ENCODE measurements at places on chromosomes 12 and 14. TPM values are rescaled to one million over a fixed set of nuclear protein-coding genes. Genes with fewer than 3 reads are reported as not detected.

Gene PRH2
- total RNA-seq, result not detected

Gene ZDHHC22
- total RNA-seq, result not detected

Gene NEUROD4
- total RNA-seq, result not detected

Gene TEX52
- total RNA-seq, result 0.29 TPM

Gene CCDC175
- total RNA-seq, result not detected

Gene KRT79
- 1.6 TPM for total RNA-seq

Gene ABCD2
- total RNA-seq, result 4.0 TPM

Gene KRT74
- total RNA-seq, result not detected

Gene COX8C
- not detected for total RNA-seq

Gene IFNG
- 43.6 TPM for total RNA-seq

Gene TSPAN9
- not detected for total RNA-seq

Gene IRAK3
- total RNA-seq, result 0.31 TPM

Gene EEA1
- 20.8 TPM for total RNA-seq

Gene NTS
- not detected for total RNA-seq

Gene ANO2
- not detected for total RNA-seq

Gene GRIN2B
- total RNA-seq, result not detected

Gene PLEKHG7
- not detected for total RNA-seq

Gene REP15
- total RNA-seq, result not detected

DNA sequence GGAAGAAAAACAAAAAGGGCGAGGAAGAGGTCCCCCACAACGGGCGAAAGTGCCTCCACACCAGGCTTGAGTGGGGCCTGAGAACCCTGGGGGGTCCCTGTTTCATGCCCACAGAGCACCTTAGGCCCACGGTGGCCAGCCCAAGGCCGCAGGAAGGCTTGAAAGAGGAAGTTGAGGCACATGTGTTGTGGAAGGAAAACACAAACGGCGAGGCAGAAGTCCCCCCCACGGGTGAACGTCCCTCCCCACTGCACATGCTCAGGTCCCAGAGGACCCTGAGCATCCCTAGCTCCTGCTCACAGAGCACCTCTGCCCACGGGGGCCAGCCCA, 371.5 kb downstream of the ALG10 start:
- no peak for DNase-seq

DNA sequence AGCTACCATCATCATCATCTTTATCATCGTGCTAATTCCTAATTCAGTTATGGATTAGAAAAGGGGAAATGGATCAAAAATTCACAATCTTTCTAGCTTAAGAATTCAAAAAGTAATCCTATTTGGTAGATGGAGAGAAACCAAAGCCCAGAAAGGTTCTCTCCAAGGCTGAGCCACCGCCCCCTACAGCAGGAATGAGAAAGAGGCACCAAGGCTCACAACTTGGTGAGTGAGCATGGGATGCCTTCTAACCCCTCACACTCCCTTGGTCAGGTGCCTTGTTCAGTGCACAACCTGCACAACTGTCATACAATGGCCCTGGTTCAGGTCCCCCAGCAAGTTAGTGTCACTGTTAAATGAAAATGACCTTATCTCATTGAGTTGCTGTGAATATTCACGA, 171.5 kb downstream of the ANO2 start:
- DNase-seq, result no peak

DNA sequence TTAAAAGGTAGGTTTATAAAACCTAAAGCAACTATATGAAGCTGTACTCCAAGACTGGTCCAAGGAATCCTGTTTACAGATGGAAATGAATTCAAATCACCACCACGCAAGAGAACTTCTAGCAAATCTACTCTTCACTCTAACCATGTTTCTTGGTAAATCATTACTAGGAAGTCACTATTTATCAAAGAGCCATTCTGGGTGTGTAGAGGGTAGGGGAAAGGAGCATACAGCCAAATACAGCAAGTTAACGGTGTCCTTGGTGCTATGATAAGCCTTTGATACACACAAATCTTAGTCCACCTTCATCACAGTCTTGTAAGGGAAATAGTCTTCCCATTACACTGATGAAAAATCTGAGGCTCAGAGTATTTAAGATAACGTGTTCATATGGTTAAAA, 16.8 kb downstream of the NIN start:
- no peak for DNase-seq

- DNase-seq, result no peak
These were observed 58.3 kb downstream of the ANAPC7 start for GRCh38 chr12:110345176-110345661.

GRCh38 chr12:102955926-102956737, 1.3 kb upstream of the ASCL1 start:
- no peak for DNase-seq

GRCh38 chr12:99282086-99282485, 365.5 kb upstream of the GARIN6 start:
- DNase-seq, result no peak

DNA sequence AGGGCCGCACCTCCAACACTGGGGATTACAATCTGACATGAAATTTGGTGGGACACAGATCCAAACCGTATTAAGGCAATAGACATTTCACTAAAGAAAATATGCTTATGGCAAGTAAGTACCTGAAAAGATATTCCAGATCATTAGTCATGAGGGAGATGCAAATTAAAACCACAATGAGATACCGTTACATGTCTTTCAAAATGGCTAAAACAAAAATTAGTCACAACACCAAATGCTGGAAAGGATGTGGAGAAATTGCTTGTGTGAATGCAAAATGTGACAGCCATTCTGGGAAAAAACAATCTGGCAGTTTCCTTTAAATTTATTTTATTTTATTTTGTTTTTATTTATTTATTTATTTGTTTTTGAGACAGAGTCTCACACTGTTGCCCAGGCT, 82.3 kb upstream of the PTGDR start:
- no peak for DNase-seq

DNA sequence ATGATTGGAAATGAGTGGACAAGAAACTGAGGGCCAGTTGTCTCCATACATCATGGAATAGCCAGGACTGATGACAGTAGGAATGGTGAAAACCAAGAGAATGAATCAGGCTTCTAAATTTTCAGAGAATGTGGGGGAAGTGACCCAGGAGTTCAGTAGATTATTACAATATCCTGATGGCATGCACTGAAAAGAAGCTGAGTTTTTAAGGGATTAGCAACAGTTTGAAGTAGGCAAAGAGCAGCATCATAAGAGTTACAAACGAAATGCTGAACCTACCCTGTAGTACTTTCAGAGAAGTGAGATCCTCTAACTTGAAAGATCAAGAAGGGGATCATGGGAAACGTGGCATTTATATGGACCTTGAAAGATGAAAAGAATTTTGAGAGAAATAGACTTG, 13.2 kb downstream of the SLC2A14 start:
- no peak for DNase-seq

GRCh38 chr14:92994131-92994676, 71.3 kb downstream of the CHGA start:
- no peak for DNase-seq

- DNase-seq, result no peak
These were observed 4.3 kb downstream of the PAPLN start for GRCh38 chr14:73241481-73242165.

GRCh38 chr14:101495284-101495683, 66.0 kb upstream of the DIO3 start:
- no peak for DNase-seq

GRCh38 chr14:100110816-100111215, 45.6 kb downstream of the EVL start:
- DNase-seq, result no peak

- no peak for DNase-seq
These were observed 118.8 kb downstream of the FSCB start for GRCh38 chr14:44388306-44388705.

GRCh38 chr12:106481246-106481645, 101.6 kb upstream of the RFX4 start:
- no peak for DNase-seq

GRCh38 chr12:6383572-6384498, at the start of gene LTBR:
LTBR (plus strand) TSS chr12:6384162; CDS start chr12:6384359, 197 bp downstream.
- DNase-seq, result no peak

DNA sequence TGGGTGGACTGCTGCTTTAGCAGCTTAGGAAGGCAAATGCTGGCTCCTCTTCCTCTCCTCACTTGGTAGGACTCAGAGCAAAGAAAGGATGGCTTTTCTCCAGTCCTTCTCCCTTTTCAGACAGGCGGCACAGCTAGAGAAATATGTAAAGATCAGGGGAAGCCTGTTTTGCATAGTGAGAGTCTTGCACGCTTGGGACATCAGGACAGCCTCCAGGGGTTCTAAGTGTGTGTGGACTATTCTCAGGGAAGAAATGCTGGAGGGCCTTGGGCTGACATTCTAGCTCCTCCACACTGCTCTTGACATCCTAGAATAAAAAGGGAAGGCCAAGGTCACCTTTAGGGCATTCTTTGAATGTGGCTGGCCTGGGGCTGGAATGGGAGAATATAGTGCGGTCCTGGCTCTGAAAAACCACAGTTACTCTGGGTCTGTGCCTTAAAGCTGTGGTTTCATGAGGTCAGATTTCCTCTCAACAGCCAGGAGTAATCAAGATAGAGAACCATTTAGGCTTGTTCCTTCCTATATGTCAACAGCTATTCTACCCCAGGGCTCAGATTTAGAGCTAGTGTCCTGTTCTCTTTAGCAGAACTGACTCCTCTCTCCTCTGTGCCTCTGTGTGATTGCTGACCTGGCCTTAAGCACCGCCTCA, 24.3 kb downstream of the CMA1 start:
- no peak for DNase-seq

GRCh38 chr14:22487401-22487800, 101.6 kb downstream of the DAD1 start:
- no peak for DNase-seq

- DNase-seq, result peak; percentile 7
These were observed 33.2 kb downstream of the TMEM30B start for GRCh38 chr14:61247935-61248334.

DNA sequence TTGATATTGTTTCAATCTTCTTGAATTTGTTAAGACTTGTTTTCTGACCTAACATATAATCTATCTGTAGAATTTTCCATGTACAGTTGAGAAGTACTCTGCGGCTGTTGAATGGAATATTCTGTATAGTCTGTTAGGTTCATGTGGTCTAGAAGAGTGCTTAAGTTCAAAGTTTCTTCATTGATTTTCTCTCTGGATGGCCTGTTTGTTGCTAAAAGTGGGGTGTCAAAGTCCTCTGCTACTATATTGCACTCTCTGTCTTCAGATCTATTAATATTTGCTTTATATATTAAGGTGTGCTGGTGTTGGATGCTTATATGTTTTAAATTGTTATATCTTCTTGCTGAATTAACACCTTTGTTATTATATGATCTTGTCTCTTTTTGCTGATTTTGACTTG, 290.9 kb upstream of the STXBP6 start:
- no peak for DNase-seq

DNA sequence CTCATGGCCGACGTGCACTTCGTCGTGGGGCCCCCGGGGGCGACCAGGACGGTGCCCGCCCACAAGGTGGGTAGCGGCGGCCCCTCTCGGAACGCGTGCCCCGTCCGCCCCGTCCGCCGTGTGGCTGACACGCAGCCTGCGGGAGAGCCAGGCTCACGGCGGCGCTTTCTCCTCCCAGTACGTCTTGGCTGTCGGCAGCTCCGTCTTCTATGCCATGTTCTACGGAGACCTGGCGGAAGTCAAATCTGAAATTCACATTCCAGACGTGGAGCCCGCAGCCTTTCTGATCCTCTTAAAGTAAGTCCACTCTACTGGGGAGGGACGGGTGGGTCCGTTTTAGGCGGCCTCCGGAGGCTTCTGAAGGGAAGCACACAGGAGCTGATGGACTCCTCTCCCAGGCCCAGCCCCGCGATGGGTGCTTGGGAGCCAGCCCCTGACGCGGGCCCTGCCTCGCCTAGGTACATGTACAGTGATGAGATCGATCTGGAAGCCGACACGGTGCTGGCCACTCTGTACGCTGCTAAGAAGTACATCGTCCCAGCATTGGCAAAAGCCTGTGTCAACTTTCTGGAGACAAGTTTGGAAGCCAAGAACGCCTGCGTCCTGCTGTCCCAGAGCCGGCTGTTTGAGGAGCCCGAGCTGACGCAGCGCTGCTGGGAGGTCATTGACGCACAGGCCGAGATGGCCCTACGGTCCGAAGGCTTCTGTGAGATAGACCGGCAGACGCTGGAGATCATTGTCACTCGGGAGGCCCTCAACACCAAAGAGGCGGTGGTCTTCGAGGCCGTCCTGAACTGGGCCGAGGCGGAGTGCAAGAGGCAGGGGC, 1.1 kb downstream of the BTBD6 start:
- DNase-seq, result no peak

GRCh38 chr12:62290846-62291245, 30.6 kb downstream of the USP15 start:
- no peak for DNase-seq

GRCh38 chr12:118645219-118645618, 268.9 kb downstream of the SUDS3 start:
- DNase-seq, result peak; percentile 24

DNA sequence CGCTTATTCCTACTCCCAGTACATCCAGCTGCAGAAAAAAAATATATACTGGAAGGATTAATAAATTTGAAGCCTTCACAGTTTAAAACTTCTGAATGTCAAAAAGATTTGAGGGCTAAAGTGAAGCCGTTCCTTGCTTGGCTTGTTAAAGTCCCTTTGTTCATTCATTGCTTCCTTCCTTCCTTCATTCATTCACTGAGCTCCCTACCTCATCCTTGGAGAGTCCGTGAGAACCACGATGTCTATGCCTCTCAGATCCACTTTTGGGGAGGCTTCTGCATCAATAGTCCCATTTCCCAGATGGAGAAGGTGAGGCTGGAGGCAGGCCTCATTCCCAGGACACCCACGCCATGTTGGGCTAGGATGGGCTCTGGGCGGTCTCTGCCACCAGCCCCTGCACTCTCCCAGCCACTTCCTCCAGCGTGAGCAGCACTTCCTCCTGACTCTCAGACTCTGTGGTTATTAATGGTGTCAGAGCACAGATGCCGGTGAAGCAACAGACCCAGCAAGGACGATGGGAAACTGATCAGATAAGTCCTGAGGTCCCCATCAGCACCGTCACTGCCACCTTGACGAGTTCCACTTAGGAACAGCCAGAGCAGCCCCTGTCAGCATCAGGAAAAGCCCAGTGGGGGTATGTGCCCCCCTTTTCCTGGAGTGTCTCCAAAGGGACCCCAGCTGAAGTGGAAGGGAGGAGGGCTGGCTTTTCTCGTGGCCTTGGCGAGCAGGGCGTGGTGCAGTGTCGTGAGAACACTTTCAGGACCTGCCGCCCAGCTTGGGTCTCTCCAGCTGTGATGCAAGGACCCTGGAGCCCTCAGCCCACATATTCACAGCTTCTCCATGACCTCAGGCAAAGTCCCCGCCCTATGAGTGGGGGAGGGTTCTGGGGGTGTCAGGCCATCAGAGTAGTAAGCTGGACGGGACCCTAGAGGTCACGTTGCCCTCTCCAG, 21.2 kb downstream of the ASB2 start:
- peak; percentile 68 for DNase-seq

DNA sequence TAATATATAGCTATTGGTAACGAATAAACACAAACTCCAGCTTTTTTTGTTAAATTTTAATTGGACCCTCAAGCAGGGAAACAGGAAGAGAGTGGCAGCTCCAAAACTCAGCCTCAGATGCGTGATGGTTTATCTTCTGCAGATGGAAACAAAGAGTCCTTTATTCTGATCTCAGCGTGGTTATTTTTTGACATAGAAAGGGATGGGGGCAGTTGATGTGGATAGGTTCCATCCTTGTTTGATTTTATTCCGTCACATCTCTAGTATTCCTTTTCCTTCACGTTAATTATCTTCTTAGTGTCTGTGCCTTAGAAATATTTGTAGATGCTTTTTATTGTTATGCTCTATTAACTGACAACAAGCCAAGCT, 447.6 kb upstream of the SEL1L start:
- no peak for DNase-seq

- DNase-seq, result no peak
These were observed 4.8 kb downstream of the NEUROD4 start for GRCh38 chr12:55024575-55024974.

All from activated CD8-positive, alpha-beta T cell treated with anti-CD3 and anti-CD28 coated beads for 36 hours (primary cell).